Inflammatory macrophage treated with lipopolysaccharide for 1 hour (primary cell): ENCODE measurements at places on chromosomes 12 and 14.

GRCh38 chr14:58072288-58073071 lies 79.5 kb downstream of the ARMH4 start:
- peak; percentile 67 for DNase-seq

DNA sequence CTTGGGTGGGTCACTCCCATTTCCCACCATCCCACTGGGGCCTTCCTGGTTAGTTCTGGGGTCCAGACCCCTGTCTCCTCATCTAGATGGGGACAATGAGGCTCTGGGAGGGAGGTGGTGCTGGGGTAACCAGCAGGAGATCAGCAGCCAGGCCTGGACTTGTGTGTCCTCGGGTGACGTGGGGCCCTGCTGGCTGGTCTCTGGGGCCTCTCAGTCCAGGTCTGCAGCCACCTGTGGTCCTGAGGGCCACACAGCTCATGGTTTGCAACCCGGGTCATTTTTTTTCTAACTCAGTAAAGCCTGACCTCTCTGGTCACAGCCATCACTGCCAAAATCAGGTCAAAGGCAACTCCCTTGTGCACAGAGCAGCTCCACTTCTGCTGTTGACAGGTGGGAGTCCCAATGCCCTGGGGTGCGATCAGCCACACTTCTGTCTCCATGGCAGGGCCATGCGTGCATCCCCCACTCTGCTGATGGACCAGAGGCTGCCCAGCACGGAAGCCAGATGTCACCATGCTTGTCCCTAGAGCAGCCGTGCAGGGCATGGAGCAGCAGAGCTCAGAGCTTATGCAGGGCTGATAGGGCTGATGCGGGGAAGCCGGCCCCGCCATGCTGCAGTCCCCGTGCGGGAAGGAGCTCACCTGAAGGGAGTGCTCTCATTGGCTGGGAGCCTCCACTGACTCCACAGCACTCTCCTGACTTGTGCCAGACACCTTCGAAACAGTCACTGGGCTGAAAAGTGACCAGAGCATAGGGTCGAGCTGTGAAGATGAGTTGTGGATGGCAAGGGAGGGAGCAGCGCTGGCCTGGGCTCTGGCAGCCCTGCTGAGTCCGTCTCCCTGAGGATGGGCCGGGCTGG lies 250.9 kb downstream of the ADGRD1 start:
- no peak for DNase-seq

DNA sequence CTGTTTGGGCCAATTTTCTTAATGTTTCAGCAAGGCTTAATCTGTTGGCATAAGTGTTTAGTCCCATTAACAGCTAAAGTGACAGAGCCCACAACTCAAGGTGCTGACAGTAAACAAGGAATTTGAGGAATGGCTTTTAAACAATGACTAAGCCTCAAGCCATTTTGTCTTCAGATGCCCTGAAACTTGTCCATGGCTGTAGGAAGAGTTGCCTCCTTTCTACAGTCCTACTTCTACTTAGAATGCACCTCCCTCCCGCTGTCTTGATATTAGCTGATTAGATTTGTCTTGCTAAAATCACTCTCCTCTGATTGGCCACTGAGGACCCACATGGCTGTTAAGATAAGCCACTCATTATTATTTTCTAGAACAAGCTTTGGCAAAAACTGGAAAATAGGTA lies 188.4 kb upstream of the OTX2 start:
- DNase-seq, result no peak

- peak; percentile 52 for DNase-seq
Observed at GRCh38 chr12:75738486-75738885, 227.1 kb upstream of the KRR1 start.

DNA sequence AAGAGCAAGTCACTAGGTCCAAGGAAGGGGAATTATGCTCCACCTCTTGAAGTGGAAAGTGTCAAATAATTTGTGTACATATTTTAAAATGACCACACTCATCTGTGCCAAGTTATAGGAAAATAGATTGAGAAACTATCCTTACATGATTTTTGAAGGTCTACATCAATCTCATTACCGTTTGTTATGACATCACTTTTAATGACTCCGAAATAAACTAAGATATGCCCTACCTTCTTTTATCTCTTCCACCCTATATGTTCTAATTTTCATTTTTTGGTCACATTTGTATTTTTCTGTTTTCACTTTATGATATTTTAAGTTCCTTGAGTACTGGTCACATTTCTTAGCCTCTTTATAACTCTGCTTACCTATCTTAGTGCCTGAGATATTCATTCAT lies 3.3 kb upstream of the PSMC6 start:
- DNase-seq, result no peak

DNA sequence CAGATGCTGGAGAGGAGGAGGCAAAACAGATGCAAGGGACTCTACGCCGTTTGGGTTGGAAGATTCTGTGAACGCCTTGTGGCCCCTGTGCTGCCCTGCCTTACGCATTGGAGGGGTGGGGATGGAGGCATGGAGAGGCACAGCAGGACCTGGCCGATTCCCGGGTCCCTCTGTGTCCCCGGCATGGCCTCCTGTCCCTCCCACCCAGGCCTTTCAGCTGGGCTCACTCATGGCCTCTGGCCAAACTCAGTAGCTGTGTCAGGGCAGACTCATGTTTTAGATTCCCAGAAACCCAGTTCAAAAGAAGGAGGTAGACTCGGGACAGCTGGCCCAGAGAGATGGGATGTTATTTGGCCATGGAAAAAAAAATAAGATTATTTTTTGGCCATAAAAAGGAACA lies 40.1 kb downstream of the TESC start:
- no peak for DNase-seq

DNA sequence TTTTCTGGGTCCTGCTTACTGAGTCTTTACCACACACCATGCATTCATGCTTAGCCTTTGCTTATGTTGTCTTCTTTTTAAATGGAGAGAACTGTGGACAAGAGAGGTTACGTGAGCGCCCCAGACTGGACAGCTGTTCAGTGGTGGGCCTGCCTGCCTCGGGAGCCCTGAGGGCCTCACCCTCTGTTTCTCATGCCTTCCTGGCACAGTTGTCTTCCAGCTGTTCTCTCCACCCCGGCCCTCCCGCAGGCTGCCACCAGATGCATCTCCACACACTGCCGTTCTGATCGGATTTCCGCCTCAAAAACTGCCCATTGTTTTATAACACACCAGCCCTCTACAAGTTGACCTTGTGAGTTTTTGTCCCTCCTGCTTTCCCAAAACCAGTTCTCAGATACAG lies 100.8 kb downstream of the SAMD4A start:
- no peak for DNase-seq

DNA sequence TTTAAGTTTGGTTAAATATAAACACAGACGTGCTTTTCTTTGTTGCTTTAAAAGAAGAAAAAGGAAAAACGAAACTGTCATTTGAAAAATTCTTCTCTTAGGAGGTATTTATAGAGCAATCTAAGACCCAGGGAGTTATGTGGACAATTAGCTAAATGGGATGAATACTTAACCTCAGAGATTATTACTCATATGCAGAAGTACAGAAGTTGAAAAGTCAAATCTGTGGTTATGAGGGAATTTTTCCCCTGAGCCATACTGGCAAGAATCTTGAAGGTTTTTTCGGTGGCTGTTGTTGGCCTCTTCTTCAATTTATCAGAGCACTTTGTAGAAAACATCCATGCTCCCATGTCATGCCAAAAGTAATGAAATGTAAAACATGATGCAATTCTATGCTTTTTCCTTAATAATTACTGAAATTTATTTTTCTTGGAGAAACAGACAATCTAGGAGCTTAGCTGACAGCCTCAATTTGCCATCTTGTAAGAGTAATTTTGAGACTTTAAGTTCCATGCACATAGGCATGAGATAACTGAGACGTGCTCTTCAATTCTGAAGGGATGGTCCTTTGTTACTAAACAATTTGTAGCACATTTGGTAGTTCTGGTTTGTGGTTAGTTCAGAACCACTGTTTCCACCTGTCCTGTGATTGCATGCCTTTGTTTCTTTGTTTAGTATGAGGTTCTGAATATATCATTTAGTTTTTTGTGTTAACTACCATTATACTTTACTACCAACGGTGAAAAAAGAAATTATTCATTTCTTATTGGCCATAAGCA lies 126.6 kb downstream of the BCAT1 start:
- no peak for DNase-seq

DNA sequence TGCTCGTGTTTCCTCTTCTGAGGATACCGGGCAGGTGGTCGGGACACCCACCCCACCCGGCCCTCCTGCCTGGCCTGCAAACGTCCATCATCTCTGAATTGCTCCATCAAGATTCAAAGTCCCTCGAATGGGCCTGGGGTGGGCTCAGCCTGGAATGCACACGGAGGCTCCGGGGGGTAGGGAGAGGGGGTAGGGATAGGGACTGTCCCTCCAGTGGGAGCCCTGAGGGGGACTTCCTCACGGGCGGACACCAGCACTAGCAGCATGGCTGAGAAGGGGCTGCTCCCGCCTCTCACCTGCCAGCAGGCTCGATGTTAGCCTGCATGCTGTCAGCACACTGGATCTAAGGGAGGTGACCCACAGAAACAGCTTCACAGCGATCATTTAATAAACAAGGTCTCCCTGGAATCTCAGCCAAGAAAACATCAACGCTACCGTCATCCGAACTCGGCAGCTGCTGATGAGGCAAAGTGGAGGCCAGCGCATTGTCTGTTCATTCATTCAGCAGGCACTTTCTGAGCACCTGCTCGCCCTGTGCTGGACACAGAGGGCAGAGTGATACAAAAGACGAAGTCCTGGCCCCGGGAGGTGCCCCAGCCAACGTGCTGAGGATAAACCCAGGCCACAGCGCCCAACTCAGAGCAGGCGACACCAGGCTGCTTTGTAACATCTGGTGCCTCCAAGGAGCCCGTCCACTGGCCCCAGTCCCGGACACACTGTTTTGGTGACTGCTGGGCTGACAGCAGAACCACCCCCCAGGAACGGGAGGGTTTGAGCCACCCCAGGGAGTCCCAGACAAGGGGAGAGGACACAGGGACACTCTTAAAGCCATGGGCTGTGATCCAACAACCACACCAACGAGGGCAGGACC lies 6.3 kb downstream of the TMEM179 start:
- DNase-seq, result no peak

- peak; percentile 33 for DNase-seq
Observed at GRCh38 chr14:73743431-73743931, 29.3 kb upstream of the PNMA1 start.

DNA sequence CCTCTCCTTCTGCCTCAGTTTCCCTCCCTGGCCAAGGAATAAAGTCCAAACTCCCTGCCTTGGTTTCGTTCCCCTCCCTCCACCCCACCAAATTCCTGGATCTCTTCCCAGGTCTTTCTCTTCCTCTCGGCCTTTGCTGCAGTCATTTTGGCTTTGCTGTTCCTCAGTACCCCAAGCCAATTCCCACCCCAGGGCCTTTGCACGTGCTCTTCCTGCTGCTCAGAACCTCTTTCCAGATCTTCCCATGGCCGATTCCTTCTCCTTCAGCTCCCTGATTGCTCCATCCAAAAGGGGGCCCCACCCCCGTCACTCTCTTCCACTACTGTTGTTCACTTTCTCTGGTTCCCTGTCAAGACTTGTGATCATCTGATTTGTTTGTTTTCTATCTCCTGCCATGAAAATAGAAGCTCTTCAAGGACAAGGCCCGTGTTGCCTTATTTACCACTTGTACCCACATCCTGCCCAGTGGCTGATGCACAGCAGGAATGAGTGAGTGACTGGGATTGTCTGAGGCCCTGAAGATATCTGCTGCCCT lies 3.1 kb downstream of the HNF1A start:
- no peak for DNase-seq

DNA sequence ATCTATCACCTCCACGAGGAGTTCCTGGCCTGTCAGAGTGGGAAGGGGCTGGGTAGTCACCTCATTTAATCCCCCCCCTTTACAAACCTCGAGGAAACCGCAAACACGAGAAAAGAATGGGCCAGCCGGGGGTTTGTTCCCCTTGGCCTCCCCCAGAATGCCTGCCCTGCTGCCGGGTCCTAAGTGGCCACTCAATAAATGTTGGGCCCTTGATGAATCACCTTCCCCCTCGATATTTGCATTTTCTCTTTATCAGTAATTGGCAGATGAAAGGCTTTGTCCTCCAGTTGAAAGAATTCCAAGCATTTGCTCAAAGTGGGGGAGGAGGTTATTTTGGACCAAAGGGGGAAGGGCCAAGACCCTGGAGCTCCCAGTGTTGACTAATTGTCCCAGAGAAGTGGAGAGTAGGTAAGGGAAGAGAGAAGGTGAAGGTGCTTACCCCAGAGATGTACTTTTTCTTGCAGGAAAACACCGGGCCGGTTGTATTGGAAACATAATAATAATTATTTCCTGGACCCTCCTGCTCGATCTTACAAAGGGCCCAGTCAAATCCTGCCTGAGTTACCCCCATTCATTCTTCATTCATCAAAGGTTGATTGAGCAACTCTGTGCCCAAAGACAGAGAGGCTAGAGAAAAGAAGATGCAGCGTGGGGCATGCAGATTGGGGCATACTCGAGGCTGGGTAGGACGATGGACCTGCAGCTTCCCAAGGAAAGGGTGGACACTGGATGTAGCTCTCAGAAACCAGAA lies 1.9 kb upstream of the KDM2B start:
- no peak for DNase-seq

DNA sequence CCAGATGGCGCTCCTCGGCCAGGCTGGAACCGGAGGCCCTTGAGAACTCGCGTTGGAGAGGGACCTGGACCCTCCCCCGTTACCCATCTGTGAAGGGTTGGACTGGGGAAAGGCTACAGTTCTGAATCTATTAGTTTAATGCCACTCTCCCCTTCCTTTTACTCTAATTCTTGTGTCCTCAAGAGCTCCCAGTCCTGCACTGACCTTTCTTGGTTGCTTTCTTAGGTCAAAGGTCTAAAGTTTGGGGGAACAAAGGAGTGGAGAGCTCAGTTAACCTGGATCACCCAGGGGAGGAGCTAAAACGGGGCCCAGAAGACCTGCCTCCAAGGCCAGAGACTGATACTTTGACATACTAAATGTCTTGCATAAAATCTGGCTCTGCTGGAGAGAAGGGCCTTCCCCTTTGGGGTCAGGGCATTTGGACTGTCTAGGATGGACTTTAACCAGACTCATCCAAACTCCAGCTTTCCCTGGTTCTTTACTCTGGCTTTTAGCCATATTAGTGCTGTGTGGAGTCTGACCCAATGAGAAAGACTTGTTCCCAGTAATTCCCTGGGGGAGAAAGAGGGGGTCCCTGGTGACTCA lies 923 bp upstream of the MLF2 start:
- peak; percentile 23 for DNase-seq

DNA sequence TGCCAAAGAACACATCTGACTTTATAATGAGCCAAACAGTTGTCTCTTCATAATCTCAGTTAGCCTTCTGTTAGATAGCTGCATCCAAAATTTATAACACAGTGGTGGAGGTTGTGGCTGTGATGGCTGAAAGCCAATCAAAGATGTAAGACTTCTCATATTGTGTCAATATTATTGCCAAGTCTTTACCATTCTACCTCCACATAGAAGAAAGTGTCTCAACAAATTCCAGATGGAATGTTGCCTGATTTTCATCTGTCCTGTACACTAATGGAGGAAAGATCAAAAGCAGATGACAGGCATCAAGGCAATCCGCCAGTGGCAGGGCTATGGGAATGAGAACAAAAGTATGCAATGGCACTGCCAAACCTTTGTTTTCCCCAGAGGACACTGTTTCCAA lies 813.1 kb upstream of the NOVA1 start:
- DNase-seq, result no peak

DNA sequence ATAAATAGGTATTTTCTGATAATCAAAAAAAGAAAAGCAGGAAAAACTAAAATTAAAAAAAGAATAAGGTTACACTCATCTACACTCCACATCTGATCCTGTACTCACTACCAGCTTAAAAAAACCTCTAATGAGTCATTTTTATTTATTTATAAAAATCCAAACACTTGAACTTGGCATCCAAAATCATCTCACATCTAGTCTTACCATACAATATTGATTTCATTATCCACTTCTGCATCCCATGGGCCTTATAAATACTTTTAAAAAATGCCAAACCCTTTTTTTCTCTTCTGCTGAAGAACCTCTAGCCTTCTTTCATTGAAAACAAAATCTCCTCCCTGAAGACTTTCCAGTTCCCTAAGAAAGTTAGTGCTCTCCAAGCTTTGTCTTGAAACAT lies 109.7 kb downstream of the TMTC3 start:
- no peak for DNase-seq
